ENCODE measurements at places on chromosomes 3 and 15.

- DNase-seq = peak; percentile 51
Observed at GRCh38 chr3:196138482-196139254, 56.8 kb upstream of the TFRC start.

- peak; percentile 16 for DNase-seq
Observed at GRCh38 chr15:89494941-89495637, 1.3 kb downstream of the RHCG start.

DNA sequence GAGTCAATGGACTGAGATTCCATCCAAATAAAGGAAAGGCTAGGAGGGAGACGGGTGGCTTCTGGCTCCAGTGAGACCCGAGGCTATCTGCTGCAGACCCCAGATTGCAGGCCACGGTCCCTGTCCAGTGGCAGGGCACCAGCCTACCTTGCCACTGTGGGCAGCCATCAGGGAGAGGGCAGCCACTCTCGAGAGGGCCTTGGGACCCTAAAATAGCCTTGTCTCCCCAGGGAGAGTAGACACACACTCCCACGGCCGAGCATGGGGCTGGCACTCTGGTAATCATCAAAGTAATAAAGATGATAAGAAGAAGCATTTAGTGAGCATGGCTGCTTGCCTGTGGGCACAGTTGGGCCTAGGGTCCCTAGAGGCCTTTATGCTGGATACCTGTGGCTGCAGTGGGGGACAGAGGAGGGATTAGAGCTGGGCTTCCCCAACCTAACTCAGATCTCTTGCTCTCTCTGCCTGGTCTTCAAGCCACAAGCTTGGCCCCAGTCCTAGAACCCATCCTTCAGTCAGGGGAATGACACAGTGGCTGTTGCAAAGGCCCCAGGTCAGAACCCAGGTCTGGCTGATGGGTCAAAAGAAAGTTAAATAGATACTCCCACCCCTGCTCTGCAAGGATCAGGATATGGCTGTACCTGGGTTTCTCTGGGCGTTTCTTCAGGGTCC, 9.2 kb upstream of the VIPR1 start:
- no peak for DNase-seq

GRCh38 chr3:131723343-131723742, 220.6 kb upstream of the MRPL3 start:
- no peak for DNase-seq

Data from EL (cell line).